ENCODE measurements at places on chromosomes 3 and 15.

GRCh38 chr3:21393683-21394311 is 357.2 kb downstream of the ZNF385D start:
- DNase-seq, result no peak

DNA sequence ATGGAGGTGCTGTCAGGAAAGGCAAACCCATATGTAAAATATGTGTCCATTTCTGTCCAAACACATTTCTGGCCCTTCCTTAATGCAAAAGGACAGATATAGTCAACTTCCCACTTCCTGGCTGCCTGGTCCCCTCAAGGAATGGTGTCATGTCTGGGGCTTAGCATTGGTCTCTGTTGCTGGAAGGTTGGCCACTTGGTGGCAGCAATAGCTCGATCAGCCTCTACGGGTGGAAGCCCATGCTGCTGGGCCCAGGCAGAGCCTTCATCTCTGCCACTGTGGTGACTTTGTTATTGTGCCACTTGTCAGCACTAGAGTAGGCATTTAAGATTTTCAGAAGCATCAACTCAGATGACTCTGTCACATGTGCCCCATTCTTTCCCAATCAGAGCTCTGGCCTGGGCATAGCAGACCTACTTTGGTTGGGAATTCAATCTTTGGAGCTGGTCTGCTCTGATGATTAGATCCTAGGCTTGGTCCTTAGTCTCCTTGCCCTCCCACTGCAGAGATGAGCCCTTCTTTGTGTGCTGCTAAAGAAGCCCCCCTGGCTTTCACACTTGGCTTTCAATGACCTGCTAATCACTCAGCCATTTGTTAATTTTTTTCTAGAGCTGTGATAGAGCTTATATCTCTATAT is 51.0 kb upstream of the SPSB4 start:
- no peak for DNase-seq

GRCh38 chr3:142966808-142967207 is 3.3 kb upstream of the PAQR9 start:
- no peak for DNase-seq

GRCh38 chr3:162211470-162211869 is 714.9 kb downstream of the OTOL1 start:
- no peak for DNase-seq

DNA sequence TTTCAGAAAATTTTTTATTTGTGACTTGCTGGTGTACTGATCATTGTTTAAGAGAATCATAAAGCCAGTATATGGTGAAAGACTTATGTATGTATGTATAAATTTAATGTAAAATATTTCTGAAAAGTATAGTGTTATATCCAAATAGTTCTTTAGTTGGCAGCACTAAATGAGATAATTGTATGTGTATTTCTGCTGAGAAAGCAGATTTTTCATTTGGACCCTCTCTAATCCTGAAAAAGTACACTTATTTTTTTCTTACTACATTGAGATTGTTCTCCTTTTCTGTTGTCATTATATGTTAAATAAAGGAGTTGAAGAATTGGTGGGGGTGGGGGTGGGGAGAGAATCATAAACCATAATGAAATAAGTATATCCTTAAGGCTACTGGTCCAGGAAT is 324.9 kb upstream of the SUCLG2 start:
- DNase-seq, result no peak

- no peak for DNase-seq
Observed at GRCh38 chr3:23051240-23052140, 151.6 kb upstream of the UBE2E2 start.

GRCh38 chr3:38110314-38111050 is 26.4 kb downstream of the ACAA1 start:
- DNase-seq, result no peak

- no peak for DNase-seq
Observed at GRCh38 chr3:53337167-53337940, 10.0 kb downstream of the DCP1A start.

GRCh38 chr15:91826443-91826842 is 27.1 kb upstream of the SLCO3A1 start:
- DNase-seq, result no peak

GRCh38 chr3:120059081-120059864 is 35.0 kb downstream of the GSK3B start:
- no peak for DNase-seq

DNA sequence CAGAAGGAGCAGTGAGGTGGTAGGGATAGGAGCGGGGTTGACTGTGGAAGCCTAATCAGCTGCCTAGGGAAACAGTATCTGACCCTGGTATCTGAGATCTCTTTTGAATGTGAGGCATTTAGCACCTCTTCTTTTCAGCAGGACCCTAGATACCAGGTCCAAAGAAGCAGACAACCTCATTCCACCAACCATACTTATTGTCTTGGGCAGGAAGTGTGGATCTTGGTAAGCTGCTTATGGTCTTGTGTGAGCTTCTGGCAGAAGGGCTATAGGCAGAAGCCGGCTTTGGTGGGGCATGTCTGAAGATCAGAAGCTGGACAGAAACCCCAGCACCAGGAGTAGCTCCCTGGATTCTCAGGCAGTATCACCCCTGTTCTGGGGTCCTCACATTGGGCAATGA is 65.6 kb downstream of the TIPARP start:
- DNase-seq, result no peak

GRCh38 chr3:62051506-62051905 is 321.8 kb downstream of the FEZF2 start:
- DNase-seq, result no peak

- no peak for DNase-seq
Observed at GRCh38 chr15:77639431-77639830, 6.7 kb upstream of the LINGO1 start.

GRCh38 chr3:83523470-83524073 is 1435.2 kb upstream of the CADM2 start:
- DNase-seq, result no peak

DNA sequence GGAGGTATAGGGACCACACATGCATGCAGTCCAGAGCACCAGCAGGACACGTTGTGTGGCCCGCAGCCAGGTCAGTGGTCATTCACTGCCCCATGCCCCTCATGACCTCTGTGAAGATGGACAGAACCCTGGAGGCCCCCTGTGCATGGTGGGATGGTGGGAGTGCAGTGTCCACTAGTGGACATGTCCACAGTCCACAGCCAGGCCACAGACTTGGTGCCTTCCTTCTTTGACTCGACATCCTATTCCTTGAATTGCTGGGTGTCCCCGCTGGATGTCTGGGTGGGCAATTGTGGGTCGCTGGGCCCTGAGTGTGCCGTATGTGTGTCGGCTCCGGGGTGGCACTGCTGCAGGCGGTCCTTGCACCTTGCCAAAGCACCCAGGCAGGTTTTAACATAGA is 35.7 kb downstream of the KLF15 start:
- DNase-seq, result no peak

DNA sequence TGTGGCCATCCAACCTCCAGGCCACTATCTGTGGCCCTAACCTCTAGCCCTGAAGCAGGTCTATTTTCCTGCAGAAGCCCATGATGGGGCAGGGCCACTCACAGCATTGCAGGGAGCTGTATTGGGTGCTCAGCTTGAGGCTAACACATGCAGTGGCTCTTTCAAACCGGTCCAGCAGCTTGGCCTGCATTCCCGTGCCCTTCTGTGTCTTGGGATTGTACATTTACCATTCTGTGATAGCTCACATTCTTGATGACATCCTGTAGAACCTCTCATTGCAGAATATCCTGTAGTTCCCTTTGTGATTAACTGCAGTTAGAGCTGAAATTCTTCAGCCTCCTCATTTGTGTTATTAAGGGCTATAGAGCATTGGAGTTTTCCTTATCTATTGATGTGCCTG is 60.8 kb upstream of the ANKRD34C start:
- no peak for DNase-seq

GRCh38 chr3:161153480-161153879 is 48.3 kb upstream of the B3GALNT1 start:
- DNase-seq, result no peak

DNA sequence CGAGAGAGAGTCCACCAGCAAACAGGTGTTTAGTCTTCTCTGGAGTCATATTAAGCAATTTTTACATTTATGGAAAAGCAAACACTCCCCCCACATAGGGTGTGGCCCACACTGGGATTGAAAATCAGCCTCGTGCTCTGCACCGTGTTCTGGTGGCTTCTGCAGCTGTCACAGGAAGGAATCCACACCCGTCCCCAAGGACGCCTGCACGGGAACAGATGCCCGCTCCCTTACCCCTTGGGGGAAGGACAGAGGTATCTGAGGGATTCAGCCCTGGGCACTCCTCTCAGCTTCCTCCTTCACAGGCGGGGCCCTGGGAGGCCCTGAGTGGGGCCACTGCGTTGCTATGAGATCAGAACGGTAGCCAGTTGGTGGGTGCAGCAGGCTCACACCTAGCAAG is 27.8 kb downstream of the LIPC start:
- DNase-seq, result no peak

DNA sequence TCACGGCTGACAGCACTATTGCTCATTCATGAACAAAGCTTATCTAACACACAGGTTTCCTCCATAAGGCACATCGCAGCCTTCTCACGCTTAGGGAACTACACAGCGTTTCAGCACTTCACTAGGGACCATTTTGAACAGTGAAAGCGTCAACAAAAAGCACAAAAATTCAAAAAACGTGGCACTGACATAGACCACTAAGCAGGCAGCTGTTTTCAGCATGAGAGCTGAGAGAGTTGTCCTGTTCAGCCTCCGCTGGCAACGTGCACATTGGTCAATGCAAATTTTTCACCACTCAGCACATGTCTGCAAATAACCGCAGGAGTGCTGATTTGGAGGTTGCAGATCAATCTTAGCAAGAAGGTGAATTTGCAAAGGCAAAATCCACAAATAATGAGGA is 109.2 kb downstream of the LRRK1 start:
- no peak for DNase-seq

DNA sequence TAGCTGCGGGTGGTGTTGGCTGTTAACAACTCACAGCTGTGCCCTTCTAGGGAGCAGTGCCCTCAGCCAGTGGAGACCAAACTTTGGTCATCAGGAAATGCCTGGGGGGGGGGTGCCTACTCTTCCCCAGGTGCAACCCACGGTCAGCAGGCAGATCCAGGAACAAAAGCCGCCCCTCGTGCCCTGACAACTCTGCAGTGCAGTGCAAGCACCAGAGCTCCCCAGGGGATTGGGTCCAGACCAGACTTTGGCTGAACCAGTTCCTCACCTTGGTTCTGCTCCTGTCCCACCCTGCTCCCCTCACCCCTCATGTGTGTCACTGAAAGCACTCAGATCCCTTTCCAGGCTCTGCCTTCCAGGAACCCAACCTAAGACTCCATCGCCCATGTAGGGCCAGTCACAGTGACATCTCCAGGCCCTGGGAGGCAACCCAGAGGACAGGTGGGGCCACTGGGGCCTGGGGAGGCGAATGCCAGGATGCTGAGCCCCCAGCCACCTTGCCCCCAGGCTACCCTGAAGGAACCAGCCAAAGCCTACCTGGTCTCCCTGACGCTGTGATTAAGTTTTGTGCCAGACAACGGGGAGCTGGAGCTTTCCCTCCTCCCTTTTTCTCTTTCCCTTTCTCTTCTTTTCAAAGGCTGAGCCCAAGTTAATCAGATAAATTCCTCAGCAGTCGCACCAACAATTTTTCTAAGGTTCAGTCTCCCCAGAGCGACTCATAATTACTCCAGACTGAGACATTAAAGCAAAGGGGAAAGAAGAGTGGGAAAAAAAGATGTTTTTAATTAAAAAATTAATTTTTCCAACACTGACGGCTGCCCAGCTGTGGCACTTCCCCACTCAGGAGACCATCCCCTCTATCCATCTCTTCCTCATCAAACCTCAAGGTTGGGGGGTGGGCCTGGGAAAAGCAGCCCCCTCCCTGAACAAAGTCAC is 207.5 kb upstream of the LINGO1 start:
- DNase-seq, result no peak

- DNase-seq, result no peak
Observed at GRCh38 chr3:150038830-150039229, 68.1 kb upstream of the PFN2 start.

DNA sequence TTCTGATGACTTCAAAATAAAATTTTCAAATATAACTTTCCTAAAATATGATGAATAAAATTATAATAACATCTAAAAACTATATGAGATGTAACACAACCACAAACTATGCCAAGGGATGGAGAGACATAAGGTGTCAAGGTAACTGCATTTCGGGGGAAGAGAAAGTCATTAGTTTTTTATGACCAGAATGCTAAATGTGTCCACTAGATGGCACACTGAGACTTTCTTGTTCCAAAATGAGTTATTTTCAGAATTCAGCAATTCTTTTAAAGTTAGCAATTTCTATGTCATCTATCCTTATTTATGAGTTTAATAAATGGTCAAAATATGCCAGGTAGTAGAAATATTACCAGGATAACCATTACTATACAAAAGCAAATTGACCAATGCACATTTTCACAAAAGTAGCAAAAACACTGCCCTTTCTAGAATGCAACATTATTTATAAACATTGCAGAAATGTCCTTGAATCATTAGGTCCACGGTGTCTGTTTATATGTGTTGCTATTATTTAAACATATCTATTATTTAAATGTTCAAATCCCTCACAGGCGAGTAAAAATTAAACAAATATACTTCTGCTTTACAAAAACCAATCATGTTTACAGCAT is 374.2 kb downstream of the PLCL2 start:
- DNase-seq, result no peak

DNA sequence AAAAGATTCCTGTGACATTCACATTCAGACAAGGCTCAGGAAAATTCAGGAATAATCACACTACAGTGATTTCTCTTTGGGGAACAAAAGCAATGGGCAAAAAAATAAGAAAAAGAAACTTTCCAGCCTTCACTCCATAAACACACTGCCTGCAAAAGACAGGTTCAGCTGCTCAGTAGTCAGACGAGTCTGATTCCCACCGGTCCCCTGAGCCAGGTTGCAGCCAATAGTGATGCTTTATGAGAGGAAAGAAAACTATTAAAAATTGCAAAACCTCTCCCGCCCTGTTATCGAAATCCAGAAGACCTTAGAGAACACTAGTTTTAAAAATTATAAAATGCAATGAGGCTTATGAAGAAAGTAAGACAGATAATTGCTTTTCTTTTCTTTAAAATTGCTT is 8.5 kb downstream of the PLCH1 start:
- no peak for DNase-seq
